ENCODE measurements at places on chromosomes 1 and 21. TPM values are rescaled to one million over a fixed set of nuclear protein-coding genes. Genes with fewer than 3 reads are reported as not detected.

Gene HES2
- 0.56 TPM for total RNA-seq

Gene RHOU
- 1.8 TPM for total RNA-seq

Gene HNRNPCL2
- total RNA-seq: not detected

Gene WLS
- total RNA-seq: 0.62 TPM

Gene ZNF648
- total RNA-seq: not detected

Gene EVA1C
- total RNA-seq: 11.7 TPM

Gene GPR153
- total RNA-seq: 0.37 TPM

- H3K36me3 ChIP-seq: no peaks in the 10 kb centered on the region
- H3K27me3 ChIP-seq: no peaks in the 10 kb centered on the region
- H3K4me1 ChIP-seq: no peaks in the 10 kb centered on the region
- no peak overlapping the region for H3K4me3 ChIP-seq
- no peak for DNase-seq
Measured at GRCh38 chr1:182671750-182672486, 12.5 kb downstream of the RGS8 start.

GRCh38 chr1:37495875-37496274, 18.7 kb downstream of the MEAF6 start:
- H3K4me1 ChIP-seq: no peaks in the 10 kb centered on the region
- no peaks in the 10 kb centered on the region for H3K27me3 ChIP-seq
- no peak for DNase-seq
- no peak overlapping the region for H3K27ac ChIP-seq

DNA sequence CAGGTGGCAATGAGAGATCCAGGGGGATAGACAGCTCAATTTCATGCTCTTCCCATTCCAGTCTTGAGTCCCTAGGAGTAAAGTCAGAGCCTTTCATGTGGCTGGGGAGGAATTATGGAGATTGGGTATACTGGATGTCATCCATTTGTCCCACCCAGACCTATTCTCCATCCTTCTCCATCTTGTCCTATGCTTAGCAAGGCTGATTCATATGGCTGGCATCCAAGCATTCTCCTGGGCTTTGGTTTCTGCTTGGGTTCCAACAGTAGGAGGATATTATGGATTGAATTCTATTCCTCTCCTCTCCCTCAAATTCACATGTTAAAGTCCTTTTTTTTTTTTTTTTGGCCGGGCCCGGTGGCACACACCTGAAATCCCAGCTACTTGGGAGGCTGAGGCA, 3.8 kb upstream of the CDC20 start:
- peaks cover 10% of the 10 kb centered on the region for H3K4me1 ChIP-seq
- H3K27me3 ChIP-seq: no peaks in the 10 kb centered on the region
- H3K4me3 ChIP-seq: no peak overlapping the region
- no peak overlapping the region for H3K27ac ChIP-seq
- DNase-seq: no peak

- no peak overlapping the region for H3K4me3 ChIP-seq
- H3K4me1 ChIP-seq: no peaks in the 10 kb centered on the region
- DNase-seq: no peak
Measured at GRCh38 chr1:30353637-30354036, 369.7 kb downstream of the MATN1 start.

- H3K36me3 ChIP-seq: no peaks in the 10 kb centered on the region
- H3K4me1 ChIP-seq: peaks cover 8% of the 10 kb centered on the region
- H3K27me3 ChIP-seq: no peaks in the 10 kb centered on the region
- DNase-seq: peak; percentile 52
Measured at GRCh38 chr21:44487831-44488230, 32.5 kb downstream of the LRRC3 start.

GRCh38 chr21:31945141-31945540, 72.3 kb downstream of the HUNK start:
- H3K27ac ChIP-seq: no peak overlapping the region
- no peaks in the 10 kb centered on the region for H3K27me3 ChIP-seq
- H3K36me3 ChIP-seq: no peaks in the 10 kb centered on the region
- no peaks in the 10 kb centered on the region for H3K4me1 ChIP-seq

GRCh38 chr21:39523399-39523798, 71.6 kb downstream of the SH3BGR start:
- H3K4me3 ChIP-seq: no peak overlapping the region
- no peak for DNase-seq
- no peaks in the 10 kb centered on the region for H3K27me3 ChIP-seq
- H3K36me3 ChIP-seq: no peaks in the 10 kb centered on the region
- no peaks in the 10 kb centered on the region for H3K4me1 ChIP-seq

GRCh38 chr1:169326261-169326955, 41.2 kb downstream of the NME7 start:
- no peak overlapping the region for H3K27ac ChIP-seq
- no peaks in the 10 kb centered on the region for H3K27me3 ChIP-seq
- H3K4me1 ChIP-seq: no peaks in the 10 kb centered on the region
- H3K36me3 ChIP-seq: no peaks in the 10 kb centered on the region
- DNase-seq: no peak

DNA sequence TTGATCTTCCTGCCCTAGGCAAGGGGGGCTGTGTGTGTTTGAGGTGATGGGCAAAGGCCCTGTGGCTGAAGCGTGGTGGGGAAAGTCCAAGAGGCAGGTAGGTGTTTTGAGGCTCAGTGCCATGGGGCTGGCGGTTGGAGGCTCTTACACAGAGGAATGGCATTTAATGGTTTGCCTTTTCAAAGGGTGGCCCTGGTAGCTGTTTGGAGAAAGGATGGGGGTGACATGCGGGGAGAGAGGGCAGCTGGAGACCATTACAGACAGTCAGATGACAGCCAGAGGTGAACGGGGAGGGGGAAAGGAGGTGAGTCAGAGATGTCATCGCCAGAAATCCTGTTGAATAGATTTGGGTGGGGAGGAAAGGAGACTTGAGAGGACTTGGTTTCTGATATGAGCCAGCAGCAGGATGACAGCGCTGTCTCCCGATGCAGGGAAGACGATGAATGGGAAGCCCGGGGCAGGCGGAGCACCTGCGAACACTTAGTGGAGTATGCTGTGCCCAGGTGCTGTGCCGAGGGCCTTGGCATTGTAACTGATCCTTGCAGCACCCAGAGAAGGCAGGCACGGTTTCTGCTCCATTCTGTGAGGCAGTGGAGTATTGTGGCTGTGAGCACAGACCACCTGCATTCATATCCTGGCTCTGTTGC, 56.3 kb downstream of the MAN1C1 start:
- no peak overlapping the region for H3K4me3 ChIP-seq
- H3K27ac ChIP-seq: peak overlapping the region; percentile 50
- peaks cover 96% of the 10 kb centered on the region for H3K4me1 ChIP-seq

- H3K36me3 ChIP-seq: no peaks in the 10 kb centered on the region
- H3K4me1 ChIP-seq: peaks cover 11% of the 10 kb centered on the region
- H3K27ac ChIP-seq: no peak overlapping the region
- H3K4me3 ChIP-seq: no peak overlapping the region
- no peaks in the 10 kb centered on the region for H3K27me3 ChIP-seq
- no peak for DNase-seq
Measured at GRCh38 chr1:109251277-109252166, 2.2 kb downstream of the CELSR2 start.

GRCh38 chr1:213119794-213120193, 68.8 kb downstream of the RPS6KC1 start:
- H3K4me3 ChIP-seq: no peak overlapping the region
- H3K27ac ChIP-seq: no peak overlapping the region
- H3K36me3 ChIP-seq: no peaks in the 10 kb centered on the region
- no peaks in the 10 kb centered on the region for H3K4me1 ChIP-seq
- no peak for DNase-seq

- H3K4me3 ChIP-seq: no peak overlapping the region
- no peak for DNase-seq
- no peak overlapping the region for H3K27ac ChIP-seq
- no peaks in the 10 kb centered on the region for H3K27me3 ChIP-seq
- no peaks in the 10 kb centered on the region for H3K36me3 ChIP-seq
Measured at GRCh38 chr1:158819461-158820443, 11.4 kb upstream of the MNDA start.

- no peak for DNase-seq
- H3K4me3 ChIP-seq: no peak overlapping the region
- no peaks in the 10 kb centered on the region for H3K27me3 ChIP-seq
- peaks cover 57% of the 10 kb centered on the region for H3K4me1 ChIP-seq
- no peak overlapping the region for H3K27ac ChIP-seq
Measured at GRCh38 chr21:34981791-34982190, 67.3 kb downstream of the RUNX1 start.

DNA sequence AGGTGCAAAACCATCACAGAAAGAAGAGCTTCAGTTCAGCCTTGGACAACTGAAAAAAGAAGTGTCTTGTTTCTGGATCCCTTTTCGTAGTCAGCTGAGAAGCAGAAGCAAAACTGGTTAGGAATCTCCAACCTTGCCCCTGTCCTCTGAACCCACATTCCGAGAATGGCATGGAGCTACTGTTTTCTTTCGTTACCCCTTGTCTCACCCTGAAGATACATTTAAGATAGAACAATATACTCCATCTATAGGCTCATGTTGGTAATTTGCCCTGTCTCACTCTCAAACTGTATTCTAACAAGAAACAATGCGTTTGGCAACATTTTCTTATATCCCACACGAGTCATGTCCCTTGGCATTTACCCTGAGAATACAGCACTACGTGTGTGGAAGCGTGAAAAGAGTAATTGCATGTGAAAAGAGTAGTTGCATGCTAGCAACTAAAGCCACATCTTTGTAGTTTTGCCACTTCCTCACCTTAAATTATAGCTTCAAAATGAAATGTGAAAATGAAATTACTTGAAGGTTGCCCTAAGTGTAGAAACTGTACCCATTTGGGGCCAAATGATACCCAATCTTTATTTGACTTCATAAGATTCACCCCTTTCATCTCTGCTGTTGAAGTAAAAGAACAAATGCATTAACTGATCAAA, 5.3 kb downstream of the SLAMF7 start:
- H3K27ac ChIP-seq: peak overlapping the region; percentile 32
- peak overlapping the region; percentile 27 for H3K4me3 ChIP-seq
- H3K4me1 ChIP-seq: peaks cover 29% of the 10 kb centered on the region
- DNase-seq: peak; percentile 50

DNA sequence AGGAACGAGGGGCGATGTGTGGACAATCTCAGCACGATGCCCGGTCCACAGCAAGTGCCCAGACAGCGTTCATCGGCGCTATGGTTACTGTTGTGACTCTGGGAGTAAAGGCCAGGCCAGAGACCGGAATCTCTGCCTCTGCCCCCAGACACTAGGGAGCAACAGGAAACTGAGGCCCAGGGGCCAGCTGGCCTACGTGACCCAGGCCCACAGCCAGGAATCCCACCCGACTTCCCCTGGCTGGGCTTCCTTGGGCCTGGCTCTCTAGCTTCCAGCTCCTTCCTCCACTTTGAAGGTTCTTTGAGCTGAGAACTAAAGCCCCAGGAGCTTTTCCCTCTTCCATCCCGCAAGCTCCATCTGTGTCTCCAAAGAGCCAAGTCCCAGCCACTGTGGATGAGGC, 4.6 kb downstream of the LRP8 start:
- H3K4me1 ChIP-seq: peaks cover 5% of the 10 kb centered on the region
- no peak for DNase-seq
- no peak overlapping the region for H3K4me3 ChIP-seq
- no peaks in the 10 kb centered on the region for H3K36me3 ChIP-seq
- no peak overlapping the region for H3K27ac ChIP-seq

- no peaks in the 10 kb centered on the region for H3K36me3 ChIP-seq
- no peak overlapping the region for H3K4me3 ChIP-seq
- H3K4me1 ChIP-seq: no peaks in the 10 kb centered on the region
- no peak for DNase-seq
Measured at GRCh38 chr1:91124290-91124985, 102.6 kb upstream of the ZNF644 start.
